ENCODE measurements at places on chromosomes 16 and 17. TPM values are rescaled to one million over a fixed set of nuclear protein-coding genes. Genes with fewer than 3 reads are reported as not detected.

GRCh38 chr17:59378675-59379074, 47.2 kb downstream of the YPEL2 start:
- no peak for DNase-seq

DNA sequence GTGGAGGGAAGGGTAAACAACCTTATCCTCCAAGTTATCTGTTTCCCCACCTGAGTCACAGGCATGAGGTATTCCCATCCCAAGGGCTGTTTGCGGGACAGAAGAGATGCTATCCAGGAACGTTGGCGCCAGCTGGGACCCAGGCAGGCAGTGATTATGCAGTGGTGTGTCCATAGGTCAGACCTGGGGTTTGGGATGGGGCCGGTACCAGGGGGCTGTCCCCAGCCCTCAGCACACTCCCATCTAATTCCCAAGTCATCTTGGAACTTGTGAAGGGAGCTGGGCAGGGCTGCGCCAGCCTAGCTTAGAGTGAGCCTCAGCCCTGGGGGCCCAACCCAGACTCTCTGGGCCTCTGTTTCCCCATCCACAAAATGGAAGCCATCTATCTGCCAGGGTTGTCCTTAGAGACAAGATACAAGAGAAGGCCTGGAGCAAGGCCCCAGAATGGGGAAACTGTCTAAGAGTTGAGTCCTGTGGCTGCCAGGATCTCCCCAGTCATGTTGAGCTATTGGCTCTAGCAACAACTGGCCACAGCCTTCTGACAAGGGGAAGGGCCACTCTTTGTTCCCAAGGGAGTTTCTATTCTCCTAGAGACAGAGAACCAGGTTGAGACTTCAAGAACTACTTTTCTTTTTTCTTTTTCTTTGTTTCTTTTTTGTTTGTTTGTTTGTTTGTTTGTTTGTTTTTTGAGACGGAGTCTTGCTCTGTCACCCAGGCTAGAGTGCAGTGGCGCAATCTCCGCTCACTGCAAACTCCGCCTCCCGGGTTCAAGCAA, 9.8 kb upstream of the JUP start:
- DNase-seq, result no peak

DNA sequence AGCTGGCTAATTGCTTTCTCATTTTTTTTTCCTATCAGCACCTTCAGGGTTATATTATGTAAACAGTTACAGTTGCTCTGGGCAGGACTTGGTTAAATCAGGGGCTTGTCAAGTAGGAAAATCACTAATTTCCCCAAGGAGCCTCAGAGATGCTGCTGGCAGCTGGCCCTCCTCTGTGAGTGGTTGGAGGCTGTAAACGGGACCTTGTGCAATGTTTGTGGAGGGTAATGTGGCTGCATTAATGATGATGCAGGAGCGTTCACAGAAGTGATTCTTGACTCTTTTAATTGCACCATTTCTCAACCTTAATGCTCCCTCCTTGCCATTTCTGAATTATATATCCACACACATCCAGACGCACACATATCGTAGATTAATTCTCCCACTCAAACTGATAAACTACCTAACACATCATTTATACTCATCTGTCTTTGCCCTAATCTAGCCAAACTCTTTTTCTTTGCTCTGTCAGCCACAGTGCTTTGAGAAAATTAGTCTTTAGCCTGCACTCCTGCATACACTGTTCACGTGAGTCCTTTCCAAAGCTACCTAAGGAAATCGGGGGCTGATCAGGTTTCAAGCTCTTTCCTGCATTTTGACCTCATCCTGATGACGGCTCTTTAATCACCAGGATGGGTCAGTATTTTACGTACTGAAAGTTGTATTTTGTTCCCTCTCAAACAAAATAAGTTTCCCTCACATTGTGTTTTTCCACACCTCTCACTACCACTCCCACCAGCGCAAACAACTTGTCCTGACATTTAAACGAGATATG, 154.4 kb upstream of the PIRT start:
- no peak for DNase-seq

The SLC12A3 gene
- total RNA-seq, result 5.3 TPM

The ANKS4B gene
- not detected for total RNA-seq

GRCh38 chr17:57404073-57404472, 147.8 kb downstream of the MSI2 start:
- no peak for DNase-seq

- DNase-seq, result no peak
Observed at GRCh38 chr17:77483128-77483598, 342.4 kb downstream of the SEC14L1 start.

- no peak for DNase-seq
Observed at GRCh38 chr16:88739139-88739976, 33.1 kb downstream of the CTU2 start.
